ENCODE measurements at places on chromosomes 3 and 15.

- DNase-seq: no peak
These were observed 100.2 kb downstream of the CGNL1 start for GRCh38 chr15:57476533-57476975.

DNA sequence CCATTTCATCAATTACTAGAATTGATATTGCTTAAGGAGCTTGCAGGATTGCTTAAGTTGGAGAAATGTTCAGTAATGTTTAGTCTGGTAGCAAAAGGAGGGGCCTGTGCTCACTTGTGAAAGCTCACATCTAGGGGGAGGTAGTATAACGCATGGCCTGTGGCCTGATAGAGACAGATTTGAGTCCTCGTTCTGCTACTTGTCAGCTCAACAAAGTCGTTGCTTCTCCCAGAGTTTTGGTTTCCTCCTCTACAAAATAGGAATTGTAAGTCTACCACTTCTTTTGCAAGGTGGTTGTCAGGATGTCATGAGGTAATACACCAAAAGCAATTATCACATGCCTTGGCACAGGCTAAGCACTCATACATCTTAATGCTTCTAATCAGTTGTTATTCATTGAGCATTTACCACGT is 1.3 kb downstream of the ST3GAL6 start:
- DNase-seq: no peak

DNA sequence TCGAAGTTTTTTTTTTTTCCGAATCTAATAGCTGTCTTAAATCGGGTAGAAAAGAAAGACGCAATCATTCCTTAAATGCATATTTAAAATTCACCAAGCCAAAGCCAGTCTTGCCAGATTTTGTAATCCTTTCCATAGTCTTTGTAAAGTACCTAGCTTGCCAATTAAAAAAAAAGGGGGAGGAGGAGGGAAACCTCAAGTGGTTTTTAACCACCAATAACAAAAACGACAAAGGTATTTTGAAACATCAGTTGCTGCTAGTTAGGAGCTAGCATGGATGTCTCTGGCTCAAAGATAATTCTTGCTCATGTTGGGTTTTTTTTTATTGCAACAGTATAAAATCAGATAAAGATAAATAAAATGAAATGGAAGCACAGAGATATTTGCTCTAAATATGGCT is 187.9 kb downstream of the MECOM start:
- no peak for DNase-seq

GRCh38 chr3:160883373-160883772 is 127.3 kb downstream of the PPM1L start:
- DNase-seq: no peak

- no peak for DNase-seq
These were observed 10.0 kb upstream of the SLC6A11 start for GRCh38 chr3:10806006-10806405.

GRCh38 chr3:69368129-69368741 is 17.7 kb downstream of the FRMD4B start:
- peak; percentile 47 for DNase-seq

DNA sequence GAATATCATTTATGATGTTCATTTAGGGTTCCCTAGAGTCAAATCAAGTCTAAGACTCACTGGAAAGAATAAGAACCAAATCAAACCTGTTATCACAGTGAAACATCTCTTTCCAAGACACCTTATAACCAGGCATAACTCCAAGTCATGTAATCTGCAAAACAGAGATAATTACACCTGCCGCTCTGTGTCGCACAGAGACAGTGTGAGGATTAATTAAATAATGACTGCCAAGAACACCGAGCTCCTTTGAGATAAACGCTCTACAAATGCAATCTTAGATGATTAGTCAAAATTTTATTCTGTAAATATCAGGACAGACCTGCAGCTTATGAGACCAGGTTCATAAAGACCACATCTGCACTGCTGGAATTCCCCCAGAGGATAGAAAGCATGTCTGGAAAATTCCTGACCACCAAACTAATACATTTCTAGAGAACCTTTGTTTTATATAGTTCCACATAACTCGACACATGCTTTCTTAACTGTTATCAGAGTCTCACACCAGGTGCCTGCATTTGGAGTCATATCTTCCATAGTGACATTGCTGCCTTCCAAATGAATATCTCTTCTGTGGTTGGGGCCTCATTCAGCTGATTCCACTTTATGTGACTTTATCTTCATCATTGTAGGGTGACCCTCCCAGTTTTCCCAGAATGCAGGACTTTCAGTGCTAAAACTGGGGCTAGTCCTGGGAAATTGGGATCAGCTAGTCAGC is 252.8 kb downstream of the CD47 start:
- no peak for DNase-seq

GRCh38 chr15:48796930-48797329 is 13.9 kb downstream of the CEP152 start:
- no peak for DNase-seq

DNA sequence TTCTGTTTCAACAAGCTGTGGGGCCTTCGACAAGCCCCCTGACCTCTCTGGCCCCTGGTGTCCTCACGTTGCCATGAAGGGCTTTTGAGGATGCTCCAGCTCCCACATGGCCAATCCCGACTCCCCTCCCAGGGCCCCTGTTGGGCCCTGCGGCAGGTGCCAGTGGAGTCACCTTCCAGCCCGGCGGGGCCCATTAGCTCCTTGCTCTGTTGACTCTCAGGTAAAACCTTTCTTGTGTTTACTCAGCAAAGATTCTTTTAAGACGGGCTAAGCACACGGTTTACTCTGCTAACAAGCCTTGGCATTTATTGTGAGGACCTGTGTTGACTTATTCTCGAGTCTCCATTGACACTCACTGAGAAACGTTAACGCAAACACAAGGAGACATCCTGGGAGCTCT is 15.0 kb downstream of the RPLP1 start:
- DNase-seq: no peak

DNA sequence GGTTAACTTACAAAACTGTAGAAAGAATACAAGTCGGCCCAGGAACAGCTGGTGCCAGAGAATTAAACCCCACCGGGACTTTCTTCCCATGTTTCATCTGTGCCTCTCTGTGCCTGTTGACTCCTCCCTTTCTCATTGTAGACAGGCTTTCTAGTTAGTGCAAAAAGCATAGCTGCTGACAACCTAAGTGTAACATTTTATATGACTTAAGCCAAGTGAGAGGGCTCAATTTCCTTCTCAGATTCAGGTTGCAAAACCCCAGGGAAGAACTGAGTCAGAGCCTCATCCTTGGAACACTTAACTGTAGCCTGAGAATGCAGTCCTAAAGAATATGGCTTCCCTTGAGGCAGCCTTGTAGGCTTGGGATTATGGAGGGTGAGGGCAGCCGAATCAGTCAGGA is 302.5 kb upstream of the AZI2 start:
- no peak for DNase-seq

GRCh38 chr3:123486460-123486859 is 37.6 kb upstream of the ADCY5 start:
- no peak for DNase-seq

GRCh38 chr3:82031596-82031995 is 270.2 kb upstream of the GBE1 start:
- no peak for DNase-seq

DNA sequence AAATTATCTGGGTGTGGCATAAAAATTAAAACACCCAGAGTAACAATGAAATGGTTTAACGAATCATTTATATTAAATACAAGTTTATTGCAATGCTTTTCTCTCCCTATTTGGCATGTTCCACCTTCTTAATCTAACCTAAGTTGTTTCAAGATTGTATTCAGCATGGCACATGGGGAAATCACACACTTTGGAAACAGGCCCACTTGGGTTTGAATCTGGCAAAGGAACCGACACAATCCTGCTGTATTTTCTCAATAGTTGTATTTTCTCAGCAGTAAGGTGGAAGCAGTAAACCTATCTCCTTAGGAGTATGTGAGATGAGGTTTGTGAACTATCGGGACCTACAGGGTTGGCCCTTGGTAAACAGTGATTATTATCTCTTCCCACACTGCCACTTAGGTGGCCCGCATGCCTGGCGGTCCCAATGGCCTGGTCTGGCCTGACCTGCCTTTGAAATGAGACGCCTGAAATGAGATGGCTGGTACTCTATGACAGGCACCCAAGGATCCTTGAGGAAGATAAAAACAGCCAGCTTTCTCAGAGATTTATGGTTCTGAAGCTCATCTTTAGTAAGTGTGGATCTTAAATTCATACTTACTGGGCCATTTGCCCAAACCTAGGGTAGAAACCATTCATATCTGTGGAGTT is 45.3 kb upstream of the VILL start:
- no peak for DNase-seq

DNA sequence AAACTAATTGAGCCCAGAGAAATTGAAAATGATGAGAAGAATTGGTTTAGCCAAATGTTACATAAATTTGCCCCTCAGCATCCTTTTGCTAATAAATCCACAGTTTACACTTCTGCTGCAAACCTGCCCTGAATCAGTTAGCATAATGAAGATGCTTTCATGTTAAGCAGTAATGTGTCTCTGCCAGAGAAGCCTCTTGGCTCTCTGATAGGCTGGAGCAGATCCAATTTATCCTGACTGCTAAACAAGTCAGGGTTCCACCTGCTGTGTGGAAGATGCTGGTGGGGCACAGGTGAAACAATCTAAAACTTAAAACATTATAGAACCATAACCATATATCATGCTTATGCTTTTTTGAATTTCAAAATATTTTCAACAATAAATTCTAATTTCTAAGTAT is 946.8 kb downstream of the OTOL1 start:
- no peak for DNase-seq

GRCh38 chr3:120498556-120499346 is 48.0 kb upstream of the FSTL1 start:
- no peak for DNase-seq

DNA sequence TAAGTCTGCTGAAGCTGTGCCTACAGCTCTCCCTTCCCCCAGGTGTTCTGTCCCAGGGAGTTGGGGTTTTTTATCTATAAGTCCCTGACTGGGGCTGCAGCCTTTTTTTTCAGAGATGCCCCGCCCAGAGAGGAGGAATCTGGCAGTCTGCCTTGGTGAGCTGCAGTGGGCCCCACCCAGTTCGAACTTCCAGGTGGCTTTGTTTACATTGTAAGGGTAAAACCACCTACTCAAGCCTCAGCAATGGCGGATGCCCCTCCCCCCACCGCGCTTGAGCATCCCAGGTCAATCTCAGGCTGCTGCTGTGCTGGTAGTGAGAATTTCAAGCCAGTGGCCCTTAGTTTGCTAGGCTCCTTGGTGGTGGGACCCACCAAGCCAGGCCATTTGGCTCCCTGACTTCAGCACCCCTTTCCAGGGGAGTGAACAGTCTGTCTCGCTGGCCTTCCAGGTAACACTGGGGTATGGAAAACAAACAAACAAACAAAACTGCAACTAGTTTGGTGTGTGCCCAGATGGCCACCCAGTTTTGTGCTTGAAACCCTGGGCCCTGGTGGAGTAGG is 189.4 kb downstream of the MFSD1 start:
- no peak for DNase-seq

DNA sequence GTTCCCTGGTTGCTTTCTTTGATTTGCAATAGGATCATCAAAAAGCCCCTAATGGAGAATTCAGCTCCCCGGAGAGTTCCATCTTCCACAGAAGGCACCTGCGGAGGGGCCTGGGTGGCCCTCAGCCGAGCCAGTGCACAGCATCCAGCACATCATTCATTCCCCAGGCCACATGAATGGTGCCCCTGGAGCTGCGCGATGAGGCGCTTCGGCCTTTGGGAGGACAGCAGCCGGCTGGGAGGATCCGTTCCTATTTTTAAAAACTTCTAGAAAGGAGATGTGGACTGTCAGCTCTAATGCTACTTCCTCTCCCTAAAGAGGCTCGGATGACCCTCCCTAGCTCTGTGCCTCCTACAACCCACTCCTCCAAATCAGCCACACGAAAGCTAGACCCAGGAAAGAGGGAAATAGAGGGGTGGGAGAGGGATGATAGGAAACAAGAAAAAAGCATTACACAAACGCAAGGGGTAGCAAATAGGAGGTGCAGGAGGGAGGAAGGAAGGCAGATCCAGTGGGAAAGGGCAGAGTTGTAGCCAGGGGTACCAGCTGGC is 20.3 kb downstream of the EHD4 start:
- DNase-seq: no peak

DNA sequence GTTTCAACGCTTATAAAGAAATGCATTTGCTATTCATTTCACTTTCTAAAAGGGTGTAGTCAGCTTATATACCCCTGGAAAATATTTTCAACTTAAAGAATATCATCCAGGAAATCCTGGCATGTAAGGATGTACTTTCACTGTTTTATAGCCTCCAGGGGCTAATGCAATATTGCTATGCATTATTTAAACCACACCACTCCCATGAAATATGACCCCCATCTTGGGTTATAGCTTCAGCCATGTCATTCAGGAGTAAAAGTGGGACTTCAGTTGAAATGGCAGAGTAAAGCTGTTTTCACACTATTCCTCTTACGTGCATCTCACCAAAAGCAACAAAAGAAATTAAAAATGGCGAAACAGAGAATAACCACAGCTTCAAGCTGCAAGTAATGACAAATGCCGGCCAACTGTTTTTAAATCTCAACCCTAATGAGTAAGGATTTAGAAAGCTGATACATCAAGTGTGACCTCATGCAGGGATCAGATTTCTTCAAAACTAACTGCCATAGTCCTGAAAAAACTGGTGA is 84.5 kb downstream of the COL6A6 start:
- no peak for DNase-seq

- DNase-seq: no peak
These were observed 117.7 kb upstream of the GOLGA6L6 start for GRCh38 chr15:20659265-20659664.

DNA sequence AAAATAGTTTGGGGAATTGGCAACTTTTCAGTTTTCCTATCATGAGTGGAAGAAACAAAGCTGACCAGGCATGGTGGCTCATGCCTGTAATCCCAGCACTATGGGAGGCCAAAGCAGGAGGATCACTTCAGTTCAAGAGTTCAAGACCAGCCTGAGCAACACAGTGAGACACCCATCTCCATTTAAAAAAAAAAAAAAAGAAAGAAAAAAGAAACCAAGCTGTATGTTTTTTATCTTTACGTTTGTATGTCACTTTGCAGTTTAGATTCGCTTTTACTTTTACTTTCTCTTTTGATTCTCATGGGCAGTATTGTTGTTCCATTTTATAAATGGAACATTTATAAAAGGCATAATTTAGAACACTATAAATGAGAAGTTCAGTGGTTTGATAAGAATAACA is 31.2 kb upstream of the TNIK start:
- DNase-seq: no peak

GRCh38 chr15:69042531-69042930 is 28.0 kb downstream of the NOX5 start:
- DNase-seq: no peak

GRCh38 chr3:42524751-42525150 is 22.3 kb downstream of the VIPR1 start:
- DNase-seq: no peak

All from activated CD4-positive, alpha-beta T cell treated with anti-CD3 and anti-CD28 coated beads for 36 hours (primary cell).